ENCODE measurements at places on chromosomes 3 and 15. TPM values are rescaled to one million over a fixed set of nuclear protein-coding genes. Genes with fewer than 3 reads are reported as not detected.

OR5K2 gene
- polyA plus RNA-seq: not detected

KBTBD13 gene
- 0.25 TPM for polyA plus RNA-seq

SEMA3B gene
- polyA plus RNA-seq: 69.5 TPM

DNA sequence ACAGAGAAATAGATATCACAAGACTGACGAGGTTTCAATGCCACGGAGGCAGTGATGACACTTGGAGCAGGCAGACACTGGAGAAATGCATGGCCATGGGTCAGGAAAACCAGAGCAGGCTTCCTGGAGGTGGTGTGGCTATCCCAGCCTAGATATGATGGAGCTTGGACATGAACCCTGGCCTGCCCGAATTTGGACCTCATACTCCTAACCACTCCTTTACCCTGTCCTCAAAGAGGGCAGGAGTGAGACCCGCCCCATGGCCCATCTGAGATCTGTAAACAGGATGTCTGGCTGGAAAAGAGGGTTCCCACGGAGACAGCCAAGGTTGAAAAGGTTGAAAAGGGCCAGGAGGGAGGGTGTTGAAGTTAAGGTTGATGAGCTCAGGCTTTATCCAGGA is 31.0 kb downstream of the CPN2 start:
- no peak for DNase-seq

DNA sequence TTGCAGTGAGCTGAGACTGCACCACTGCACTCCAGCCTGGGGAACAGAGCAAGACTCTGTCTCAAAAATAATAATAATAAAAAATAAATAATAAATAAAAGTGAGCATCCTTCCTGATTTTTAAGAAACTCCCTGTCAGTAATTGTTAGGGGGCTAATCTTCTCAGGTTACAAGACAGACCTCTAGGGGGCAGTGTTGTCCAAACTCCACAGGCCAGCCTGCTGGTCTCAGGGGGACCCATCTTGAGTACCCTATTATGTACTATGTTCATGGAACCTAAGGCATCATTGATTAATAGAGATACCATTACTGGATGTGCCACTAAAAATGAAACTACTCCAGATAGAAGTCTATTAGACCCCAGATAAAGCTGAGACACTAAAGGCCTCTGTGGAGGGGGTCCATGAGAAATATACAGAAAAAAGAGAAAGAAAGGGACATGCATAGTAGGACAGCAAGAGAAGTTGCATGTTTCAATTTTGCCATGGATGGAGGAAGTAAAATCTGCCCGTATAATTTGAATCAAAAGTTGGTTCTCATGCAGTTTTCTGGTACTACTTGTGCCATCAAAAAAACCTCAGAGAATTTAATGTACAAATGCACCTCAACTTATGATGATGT is 85.5 kb upstream of the CDV3 start:
- DNase-seq: no peak

DNA sequence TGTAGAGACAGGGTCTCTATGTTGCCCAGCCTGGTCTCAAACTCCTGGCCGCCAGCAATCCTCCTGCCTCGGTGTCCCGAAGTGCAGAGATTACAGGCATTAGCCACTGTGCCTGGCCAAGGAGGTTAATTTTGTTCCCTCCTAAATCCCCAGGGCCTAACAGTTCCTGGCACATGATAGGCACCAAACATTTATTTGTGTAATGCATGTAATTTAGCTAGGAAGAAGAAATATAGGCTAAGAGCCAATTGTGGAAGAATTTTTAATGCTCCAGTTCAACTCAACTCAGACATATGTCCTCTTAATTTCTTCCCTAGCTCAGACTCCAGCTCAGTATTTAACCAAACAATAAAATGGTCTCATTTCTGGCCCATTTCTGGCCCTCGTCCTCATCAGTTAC is 7.7 kb upstream of the ZNF592 start:
- DNase-seq: no peak

DNA sequence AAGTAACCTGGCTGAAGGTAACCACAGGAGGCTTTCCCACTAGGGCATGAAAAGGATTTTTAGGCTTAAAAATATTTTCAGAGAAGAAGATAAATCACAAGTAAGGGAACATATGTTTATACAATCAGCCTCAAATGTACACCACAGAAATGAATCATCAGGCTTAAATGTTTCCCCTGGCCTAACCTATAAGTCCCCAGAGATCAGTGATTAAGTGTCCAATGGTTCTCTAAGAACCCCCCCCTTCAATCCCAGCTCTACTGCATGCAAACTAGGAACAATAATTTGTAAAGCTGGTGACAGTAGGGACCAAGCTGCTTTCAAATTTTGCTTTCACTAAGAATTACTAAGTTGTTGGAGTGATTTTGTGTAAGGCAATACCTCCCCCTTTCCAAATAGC is 431.6 kb upstream of the LMCD1 start:
- DNase-seq: no peak

DNA sequence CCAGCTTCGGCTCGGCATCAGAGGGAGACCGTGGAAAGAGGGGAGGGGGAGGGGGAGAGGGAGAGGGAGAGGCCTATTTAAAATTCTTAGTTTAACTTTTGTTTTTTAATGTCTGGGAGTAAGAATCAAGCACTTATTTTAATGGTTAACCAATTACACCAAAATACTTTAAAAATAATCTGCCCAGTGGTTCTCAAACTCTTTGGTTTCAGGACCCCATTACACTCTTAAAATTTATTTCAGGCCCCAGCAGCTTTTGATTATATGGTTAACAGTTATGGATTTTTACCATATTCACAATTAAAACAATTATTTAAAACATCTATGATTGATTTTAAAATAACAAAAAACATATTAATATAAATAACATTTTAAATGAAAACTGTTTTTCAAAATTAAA is 44.5 kb downstream of the NKIRAS1 start:
- no peak for DNase-seq

GRCh38 chr3:105979961-105980360 is 111.1 kb upstream of the CBLB start:
- no peak for DNase-seq

GRCh38 chr3:146156095-146156494 is 4.9 kb downstream of the PLOD2 start:
- DNase-seq: no peak

- no peak for DNase-seq
Observed at GRCh38 chr3:130907966-130908365, 14.1 kb downstream of the ATP2C1 start.

DNA sequence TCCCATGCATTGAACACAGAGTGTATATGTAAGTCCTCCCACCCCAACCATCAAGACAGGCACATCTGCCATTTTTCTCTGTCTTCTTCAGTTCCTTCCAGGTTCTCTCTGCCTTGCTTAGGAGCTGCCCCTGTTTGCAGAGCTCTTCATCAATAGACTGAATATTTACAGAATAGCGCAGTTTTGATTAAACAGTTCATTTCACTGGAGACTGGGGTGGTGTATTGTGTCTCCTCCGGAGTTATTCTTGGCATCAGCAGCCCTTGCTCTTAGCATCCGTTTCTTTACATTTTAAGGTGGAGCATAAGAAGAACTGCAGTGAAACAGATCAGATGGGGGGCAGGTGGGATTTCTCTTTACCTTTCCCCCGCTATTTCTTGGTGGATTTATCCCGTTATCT is 87.7 kb downstream of the LIPC start:
- DNase-seq: no peak

Data from aorta (tissue), 5 donors.